ENCODE measurements at places on chromosomes 2 and 18. TPM values are rescaled to one million over a fixed set of nuclear protein-coding genes. Genes with fewer than 3 reads are reported as not detected.

DNA sequence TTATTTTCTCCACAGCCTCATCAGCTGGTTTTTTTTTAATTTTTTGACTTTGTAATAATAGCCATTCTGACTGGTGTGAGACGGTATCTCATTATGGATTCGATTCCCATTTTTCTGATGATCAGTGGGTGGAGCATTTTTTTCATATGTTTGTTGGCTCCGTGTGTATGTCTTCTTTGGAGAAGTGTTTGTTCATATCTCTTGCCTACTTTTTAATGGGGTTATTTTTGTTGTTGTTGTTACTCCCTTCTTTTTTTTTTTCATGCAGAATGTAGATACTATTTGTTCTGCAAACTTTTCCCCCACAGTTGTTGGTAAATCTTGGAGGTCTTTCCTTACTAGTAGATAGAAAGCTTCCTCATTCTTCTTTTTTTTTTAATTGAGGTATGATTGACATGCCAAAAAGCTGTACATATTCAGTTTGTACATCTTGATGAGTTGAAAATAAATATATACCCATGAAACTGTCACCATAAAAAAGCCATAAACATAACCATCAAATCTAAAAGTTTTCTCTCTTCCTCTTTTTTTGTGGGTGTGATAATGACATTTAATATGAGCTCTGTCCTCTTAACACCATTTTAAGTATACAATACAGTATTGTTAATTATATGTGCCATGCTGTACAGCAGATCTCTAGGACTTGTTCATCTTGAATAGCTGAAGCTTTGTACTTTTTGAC, 21.8 kb upstream of the NT5DC4 start:
- DNase-seq = no peak

DNA sequence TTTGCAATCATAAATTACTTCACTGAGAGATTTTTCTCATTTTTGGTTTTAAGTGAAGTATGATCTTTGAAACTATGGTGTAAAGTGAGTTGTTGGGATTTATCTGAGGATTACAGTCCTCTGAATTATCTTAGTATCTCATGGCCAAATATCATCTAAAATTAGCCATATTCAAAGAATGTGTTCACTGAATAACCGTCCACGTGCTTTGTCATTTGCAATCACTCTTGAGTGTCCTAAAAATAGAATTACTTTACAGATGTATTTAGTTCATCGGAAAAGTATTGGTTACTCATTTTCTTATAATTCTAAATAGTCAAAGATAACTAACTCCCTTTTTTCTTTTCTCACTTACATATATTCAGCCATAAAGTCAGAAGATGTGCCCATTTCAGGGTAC, 141.2 kb downstream of the RTN4 start:
- no peak for DNase-seq

- no peak for DNase-seq
Observed at GRCh38 chr2:23492337-23492675, 107.3 kb downstream of the KLHL29 start.

GRCh38 chr2:152929628-152930027, 211.2 kb downstream of the ARL6IP6 start:
- no peak for DNase-seq

GRCh38 chr2:88320076-88320773, 132.3 kb downstream of the FOXI3 start:
- DNase-seq = no peak

UGT1A10 gene
- total RNA-seq = not detected

ABCG5 gene
- not detected for total RNA-seq

PAX8 gene
- 1.8 TPM for total RNA-seq

GCG gene
- total RNA-seq = not detected

ACKR3 gene
- total RNA-seq = 1.7 TPM

DNAJC5G gene
- not detected for total RNA-seq

RBKS gene
- 2.2 TPM for total RNA-seq
